ENCODE measurements at places on chromosomes 1 and 21.

GRCh38 chr1:109091078-109091838, 694 bp downstream of the TMEM167B start:
- no peak for DNase-seq

DNA sequence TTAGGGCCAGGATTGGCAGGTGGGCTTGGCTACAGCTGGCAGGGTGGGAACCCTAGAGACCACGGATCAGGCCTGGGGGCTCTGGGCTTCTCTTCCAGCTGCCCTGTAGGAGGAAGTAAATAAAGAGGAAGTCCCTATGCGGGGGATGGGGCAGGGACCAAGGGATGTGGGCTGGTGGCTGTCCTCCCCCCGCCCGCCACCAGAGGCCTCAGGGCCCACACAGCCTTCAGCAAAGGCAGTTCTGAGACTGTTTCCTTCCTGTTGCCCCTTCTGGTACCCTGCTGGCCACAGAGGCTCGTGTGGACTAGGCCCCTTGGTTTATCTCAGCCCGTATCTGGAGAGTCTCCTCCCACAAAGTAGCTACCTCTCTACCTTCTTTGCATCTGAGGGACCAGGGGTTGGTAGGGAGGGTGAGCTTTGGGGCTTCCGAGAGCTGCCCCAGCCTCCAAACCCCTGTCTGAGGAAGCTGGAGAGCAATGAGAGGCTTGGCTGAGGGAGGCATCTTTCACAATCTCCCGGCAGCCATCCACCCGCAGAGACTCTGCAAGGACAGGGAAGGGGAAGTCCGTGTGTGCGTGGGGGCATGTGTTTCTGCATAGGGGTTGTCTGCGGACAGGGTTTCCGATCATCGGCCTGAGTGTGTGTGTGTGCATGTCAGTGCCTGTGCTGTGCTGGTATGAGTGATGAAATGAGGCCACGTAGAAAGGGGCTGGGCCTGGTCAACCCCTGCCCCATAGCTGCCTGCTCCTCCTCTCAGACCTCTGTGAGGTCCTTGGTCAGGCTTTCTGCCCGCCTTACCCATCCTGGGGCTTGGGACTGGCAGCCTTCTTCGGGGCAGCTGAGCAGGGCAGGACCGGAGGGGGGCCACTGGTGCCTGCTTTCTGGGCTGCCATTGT, 12.5 kb downstream of the RPS6KA1 start:
- peak; percentile 78 for DNase-seq

DNA sequence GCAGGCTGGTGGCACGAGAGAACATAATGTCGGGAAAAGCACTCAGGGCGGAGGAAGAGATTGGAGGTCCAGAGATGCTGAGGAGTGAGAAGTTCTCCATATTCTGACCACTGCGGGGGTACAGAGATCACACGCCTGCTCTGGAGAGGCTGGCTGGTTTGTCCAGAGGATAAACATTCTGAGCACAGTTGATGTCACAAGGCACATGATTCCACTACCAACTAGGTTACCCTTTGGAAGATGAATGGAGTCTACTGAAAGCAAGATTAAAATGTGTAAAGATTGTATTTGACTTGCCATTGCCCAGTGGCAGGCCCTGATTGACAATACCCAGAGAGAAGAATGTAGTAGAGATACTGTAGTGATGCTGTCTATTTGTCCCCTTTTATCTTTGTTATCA, at the start of gene SPATA46:
SPATA46 (minus strand) TSS at position 164 of the 400 bp plus-strand sequence; CDS start at position 100, 64 bp downstream.
- DNase-seq, result no peak

DNA sequence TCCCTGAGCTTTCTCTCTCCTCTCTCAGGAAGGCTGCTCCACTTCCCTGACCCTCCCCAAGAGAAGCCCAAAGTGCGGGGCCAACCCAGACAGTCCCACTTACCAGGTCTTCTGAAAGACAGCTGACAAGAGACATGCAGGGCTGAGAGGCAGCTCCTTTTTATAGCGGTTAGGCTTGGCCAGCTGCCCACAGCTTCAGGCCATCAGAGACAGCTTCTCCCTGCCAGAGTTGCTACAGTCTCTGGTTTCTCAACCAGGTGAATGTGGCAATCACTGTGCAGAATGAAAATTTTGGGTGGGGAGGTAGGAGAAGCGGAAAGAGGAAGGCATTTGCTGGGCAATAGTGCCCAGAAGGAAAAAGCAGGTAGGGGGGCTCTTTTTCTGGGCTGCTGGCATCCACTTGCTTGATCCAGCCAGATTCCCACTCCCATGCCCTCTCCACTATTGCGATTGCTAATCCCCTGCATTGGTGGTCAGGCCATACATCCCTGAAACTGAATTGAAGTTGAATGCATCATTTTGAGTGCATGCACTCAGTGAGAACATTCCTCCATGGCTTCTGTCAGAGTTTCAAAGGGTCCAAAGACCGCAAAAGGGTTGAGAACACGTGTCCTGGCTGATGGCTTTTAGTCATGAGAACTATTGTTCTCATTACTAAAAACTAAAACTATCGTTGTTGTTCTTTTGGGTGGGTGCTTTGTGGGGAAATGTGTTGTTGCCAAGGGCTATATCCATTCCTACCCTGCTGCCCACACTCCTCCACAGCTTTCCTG, at the start of gene S100A8:
S100A8 (minus strand) TSS at position 136 of the 773 bp plus-strand sequence. CDS start 538 bp downstream, outside the sequence.
- no peak for DNase-seq

- DNase-seq, result no peak
Observed at GRCh38 chr1:150555198-150555970, 6.2 kb downstream of the ADAMTSL4 start.

DNA sequence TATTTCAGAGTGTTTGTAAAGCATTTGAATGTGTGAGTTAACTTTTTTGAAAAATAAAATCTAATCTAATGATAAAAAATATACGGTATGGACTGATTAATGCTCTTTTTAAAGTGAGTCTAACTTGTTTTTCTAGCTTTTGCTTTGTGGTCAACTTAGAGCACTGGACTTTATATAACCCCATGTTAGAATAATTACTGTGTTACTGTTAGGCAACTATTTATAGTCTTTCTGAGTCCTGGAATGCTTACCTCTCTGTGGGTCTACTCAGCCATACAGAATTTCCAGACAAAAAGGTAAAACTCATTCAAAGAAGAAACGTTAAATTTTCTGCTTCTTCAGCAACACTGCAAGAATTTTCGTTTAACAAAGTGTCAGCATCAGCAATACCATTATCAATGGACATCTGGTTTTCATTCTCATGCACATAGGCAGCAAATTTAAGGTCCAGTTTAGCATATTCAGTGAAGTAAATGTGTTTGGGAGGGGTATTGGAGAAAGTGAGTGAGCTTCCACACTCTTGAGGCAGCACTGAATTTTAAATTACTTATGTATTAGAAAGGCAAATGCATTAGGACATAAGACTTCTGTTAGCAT, 664.7 kb upstream of the NEGR1 start:
- DNase-seq, result no peak

- DNase-seq, result no peak
Observed at GRCh38 chr1:3618881-3619671, 5.7 kb upstream of the TPRG1L start.

GRCh38 chr21:37658121-37658816, 258.0 kb downstream of the KCNJ6 start:
- no peak for DNase-seq

DNA sequence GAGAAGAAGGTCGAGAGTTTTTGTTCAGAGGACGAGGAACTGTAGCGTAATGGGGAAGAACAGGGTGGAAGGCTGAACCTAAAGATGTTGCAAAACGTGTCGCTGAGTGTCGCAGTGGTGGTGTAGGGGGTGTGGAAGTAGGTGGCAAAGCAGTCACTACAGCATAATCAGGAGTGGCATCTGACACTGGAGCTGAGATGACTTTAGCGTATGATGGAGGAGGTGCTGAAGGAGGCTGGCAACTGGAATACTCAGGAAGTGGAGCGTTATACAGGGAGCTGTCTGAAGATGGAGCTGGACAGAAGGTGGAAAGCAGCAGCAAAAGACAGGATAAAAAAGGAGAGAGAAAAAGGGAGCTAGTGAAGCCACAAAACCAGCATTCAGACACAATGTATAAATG, 89.9 kb upstream of the LBR start:
- DNase-seq, result no peak

DNA sequence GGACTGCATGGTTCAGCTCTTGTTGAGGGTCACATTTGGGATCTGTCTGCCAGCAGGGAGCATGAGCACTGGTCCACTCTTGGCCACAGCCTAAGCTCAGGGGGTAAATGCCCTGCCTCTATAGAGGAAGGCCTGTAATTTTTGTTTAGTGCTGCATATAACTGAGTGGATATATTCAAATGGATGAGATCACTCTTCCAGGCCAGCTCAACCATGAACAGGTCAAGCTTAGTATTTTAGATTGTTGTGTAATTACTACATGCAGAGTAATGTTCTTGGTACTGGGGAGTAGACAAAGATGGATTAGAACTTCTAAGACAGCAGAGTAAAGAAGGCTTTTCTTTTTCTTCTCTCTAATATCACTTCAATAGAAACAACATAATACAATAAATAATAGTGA, 376.9 kb downstream of the GPATCH2 start:
- no peak for DNase-seq

DNA sequence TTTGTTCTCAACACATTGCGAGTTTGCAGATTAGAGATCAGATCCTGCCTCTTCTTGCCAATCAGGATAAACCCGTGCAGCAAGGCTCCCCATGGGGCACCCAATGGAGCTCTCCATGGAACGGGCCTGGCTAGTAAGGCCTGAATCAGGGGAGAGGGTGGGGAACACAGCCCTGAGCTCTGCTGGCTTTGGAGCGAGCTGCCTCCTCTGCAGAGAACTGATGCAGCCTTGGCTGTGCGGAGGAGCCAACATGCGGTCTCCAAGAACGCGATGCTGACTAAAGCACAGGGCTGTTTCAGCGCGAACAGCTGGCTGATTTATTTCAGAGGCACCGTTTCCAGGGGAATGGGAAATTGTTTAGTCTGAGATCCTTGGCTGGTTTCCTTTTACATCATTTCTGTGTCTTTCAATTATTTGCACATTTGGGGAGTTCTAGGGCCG, 139.7 kb downstream of the TSEN15 start:
- no peak for DNase-seq

DNA sequence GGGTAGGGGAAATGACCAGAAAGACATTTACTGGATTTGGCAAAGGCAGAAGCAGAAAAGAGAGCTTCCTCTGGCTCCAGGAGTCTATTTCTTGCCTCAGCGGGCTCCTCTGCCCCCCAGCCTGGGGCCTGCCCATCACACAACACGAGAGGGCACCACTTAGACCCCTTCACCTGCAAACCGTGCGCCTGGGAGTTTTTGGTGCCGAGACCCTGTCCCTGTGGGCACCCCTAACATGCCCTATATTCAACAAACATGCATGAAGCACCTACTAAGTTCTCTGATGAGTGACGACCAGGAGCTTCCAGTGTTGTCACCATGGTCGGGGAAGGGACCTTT, 18.8 kb downstream of the IL6R start:
- no peak for DNase-seq

- no peak for DNase-seq
Observed at GRCh38 chr1:208652296-208653160, 408.3 kb upstream of the PLXNA2 start.

Data from stimulated activated CD8-positive, alpha-beta memory T cell treated with anti-CD3 and anti-CD28 coated beads, Interleukin-7, amount 100 ng/mL, for 48 hours (primary cell).